Skeletal muscle tissue (tissue), 5 donors: ENCODE measurements at places on chromosomes 6 and 20. TPM values are rescaled to one million over a fixed set of nuclear protein-coding genes. Genes with fewer than 3 reads are reported as not detected.

Gene CLDN20
- not detected for total RNA-seq

Gene HLA-DMA
- total RNA-seq, result 6.3 TPM

Gene MAP7
- total RNA-seq, result under 0.01 TPM

Gene BPIFB1
- not detected for total RNA-seq

Gene PRR18
- total RNA-seq, result 0.52 TPM

Gene TRIM31
- not detected for total RNA-seq

Gene LPIN3
- total RNA-seq, result 0.52 TPM

Gene SUMO4
- 0.52 TPM for total RNA-seq

Gene MAK
- total RNA-seq, result not detected

Gene TINAG
- 0.52 TPM for total RNA-seq

Gene PPIL6
- total RNA-seq, result 15.7 TPM

Gene GNAS-AS1
- 1.0 TPM for total RNA-seq

Gene HLA-DMB
- 6.3 TPM for total RNA-seq
